ENCODE measurements at places on chromosomes 5 and 9.

DNA sequence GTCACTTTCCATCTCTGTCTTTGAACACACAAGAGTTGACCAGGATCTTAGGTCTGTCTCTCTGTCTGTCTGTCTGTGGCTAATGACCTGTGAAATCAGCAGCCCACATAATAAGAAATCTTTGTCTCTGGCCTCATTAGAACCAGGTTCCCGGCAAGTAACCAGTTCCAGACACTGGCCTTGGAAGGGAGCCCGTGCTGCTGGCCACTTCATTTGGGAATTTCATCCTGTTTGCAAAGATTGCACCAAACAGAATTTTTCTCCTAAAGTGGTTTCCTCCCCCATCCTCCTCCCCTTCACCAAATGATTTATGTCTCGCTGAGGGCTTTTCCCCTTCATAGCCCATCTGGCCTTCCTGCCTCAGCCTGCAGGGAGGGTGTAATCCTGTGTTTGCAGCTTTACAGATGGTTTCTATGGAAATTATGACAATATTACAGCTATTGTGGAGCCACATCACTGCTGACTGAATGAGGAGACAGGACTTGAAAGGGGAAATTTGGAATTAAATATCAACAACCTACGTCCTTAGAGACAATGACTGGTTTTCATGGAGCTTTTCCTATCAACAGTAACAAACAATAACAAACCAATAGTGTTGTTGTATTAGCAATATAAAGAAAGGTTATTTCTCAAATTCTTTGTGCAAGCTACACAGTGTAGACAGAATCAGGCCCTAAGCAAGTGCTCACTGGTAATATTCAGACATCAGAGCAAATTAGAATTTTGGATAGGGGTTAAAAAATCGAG lies 25.7 kb downstream of the DPYSL3 start:
- DNase-seq: peak; percentile 45

DNA sequence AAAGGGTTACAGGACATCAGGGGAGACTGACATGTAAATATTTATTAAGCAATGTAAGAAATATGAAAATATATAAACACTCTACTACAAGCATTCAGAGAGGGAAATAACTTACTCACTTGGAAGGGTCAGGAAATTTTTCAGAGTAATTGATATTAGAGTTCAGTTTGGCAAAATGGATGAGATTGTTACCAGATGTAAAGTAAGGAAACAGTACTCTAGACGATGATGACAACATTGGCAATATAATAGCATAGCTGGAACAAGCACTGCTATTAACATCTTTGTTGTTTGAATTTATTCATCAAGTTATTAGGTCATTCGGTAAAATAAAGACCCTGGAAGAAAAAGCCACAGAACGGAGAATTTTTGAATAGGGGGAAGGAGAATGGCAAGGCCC lies 49.1 kb downstream of the GNA14 start:
- no peak for DNase-seq

DNA sequence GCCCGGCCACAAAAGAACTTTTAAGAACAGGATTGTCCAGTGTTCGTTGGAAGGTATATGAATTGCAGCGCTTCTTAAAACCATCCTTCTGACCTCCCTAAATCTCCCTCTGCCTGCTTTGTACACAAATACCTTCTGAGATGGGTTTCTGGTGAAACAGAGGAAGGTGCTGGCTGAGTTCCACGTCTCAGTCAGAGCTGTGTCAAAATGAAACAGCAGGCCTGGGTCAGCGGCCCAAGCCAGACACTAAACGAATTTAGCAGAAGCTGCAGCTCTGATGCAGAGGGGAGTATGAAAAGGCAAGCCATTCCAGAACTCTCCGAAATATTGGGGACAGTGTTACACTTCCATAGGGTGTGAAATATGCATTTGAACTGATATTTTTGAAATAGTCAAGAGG lies 37.8 kb upstream of the CRB2 start:
- no peak for DNase-seq

DNA sequence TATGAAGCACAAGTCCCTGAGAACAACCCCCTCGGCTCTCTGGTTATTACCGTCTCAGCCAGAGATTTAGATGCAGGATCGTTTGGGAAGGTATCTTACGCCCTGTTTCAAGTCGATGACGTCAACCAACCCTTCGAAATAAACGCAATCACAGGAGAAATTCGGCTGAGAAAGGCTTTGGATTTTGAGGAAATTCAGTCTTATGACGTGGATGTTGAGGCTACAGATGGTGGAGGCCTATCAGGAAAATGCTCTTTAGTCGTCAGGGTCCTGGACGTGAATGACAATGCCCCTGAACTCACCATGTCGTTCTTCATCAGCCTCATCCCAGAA lies 1.1 kb downstream of the PCDHB6 start:
- DNase-seq: no peak
